Breast epithelium (tissue), 4 donors: ENCODE measurements at places on chromosomes 2 and 18.

DNA sequence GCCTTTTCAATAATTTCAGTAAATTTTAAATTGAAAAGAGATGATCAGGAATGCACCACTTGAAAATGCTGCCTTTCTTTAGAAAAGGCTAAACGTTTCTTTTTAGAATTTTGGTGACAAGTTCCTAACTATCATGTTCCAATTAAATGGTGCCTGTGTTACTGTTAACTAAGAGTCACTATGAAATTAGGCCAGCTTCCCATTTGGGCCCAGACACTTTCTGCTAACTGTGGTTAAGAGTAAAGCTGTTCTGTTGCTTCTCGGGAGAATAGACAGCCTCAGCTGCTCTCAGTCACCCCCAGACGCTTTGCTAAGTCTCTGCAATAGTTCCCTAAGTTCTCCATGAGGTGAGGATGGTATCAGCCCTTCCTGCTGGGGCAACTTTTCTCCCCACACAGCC, 90.2 kb downstream of the NPAS2 start:
- no peak overlapping the region for H3K27ac ChIP-seq
- H3K27me3 ChIP-seq, result no peaks in the 10 kb centered on the region
- no peak for DNase-seq
- H3K4me3 ChIP-seq, result no peak overlapping the region
- no peaks in the 10 kb centered on the region for H3K36me3 ChIP-seq

- H3K27me3 ChIP-seq, result no peaks in the 10 kb centered on the region
- no peak overlapping the region for H3K27ac ChIP-seq
- H3K4me1 ChIP-seq, result no peaks in the 10 kb centered on the region
- DNase-seq, result no peak
Observed at GRCh38 chr2:184452907-184453306, 145.4 kb upstream of the ZNF804A start.

DNA sequence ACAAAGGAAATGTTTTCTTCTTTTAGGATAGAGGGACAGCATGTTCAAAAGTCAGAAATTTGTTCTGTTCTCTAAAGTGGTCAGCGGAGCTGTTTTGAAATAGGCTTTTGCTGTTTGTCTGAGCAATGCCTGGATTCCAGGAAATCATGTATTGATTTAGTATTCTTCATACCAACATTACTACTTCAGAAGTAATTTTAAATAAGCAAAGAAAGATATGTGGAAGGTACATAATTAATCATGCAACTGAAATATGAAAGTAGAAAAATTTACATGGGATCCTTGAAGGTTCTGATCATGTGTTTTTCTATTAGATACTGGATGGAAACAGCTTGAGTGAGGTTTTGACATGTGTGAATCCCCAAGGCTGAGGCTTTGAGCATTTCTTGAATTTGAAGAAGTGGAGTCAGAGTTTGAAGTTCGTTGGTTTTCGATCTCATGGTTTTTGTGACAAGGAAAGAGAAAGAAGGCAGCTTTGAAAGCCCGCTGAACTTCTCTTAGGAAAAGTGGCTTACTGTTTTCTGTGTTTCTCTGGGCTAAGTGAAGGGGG, 220.0 kb downstream of the LDLRAD4 start:
- peaks cover 4% of the 10 kb centered on the region for H3K4me1 ChIP-seq
- DNase-seq, result no peak
- H3K27ac ChIP-seq, result peak overlapping the region; percentile 78
- H3K4me3 ChIP-seq, result no peak overlapping the region

DNA sequence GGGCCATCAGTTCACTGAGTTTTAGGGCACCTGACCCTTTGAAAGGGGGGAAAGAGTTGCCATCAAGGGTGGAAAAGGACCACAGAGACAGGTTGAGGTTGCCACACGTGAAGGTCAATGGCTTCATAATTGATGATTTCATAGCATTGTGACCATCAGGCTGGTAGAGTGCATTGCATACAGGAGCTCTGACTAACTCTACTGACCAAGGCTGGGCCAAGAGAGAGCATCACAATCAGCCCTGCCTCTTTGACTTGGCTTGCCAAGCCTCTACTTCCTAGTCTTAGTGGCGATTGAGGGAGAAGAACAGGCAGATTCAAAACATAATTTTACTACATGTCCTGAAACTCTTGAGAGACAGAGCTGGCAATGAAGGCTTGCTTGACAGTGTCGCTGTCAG, 5.8 kb upstream of the TNP1 start:
- no peak for DNase-seq
- no peaks in the 10 kb centered on the region for H3K4me1 ChIP-seq
- H3K27me3 ChIP-seq, result no peaks in the 10 kb centered on the region
- no peak overlapping the region for H3K4me3 ChIP-seq

DNA sequence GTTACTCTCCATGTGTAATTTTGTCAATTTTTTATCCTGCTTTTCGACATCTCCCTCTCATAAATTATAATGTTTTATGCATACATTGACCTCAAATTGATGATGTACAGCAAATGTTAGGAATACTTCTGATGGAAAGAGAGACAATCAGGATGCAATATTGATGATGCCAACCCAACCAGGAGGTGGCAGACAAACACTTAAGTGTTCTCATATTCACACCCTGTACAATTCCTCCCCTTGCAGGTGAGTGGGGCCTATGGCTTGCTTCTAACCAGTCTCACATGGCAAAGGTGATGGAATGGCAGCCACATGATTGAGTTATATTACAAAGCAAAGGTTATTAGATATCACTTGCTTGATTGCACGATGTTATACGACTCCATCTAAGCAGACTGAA, 594.3 kb upstream of the REG3G start:
- H3K27ac ChIP-seq, result no peak overlapping the region
- no peak for DNase-seq
- H3K4me3 ChIP-seq, result no peak overlapping the region
- H3K27me3 ChIP-seq, result no peaks in the 10 kb centered on the region
- H3K4me1 ChIP-seq, result no peaks in the 10 kb centered on the region

- H3K4me3 ChIP-seq, result no peak overlapping the region
- no peaks in the 10 kb centered on the region for H3K27me3 ChIP-seq
- H3K27ac ChIP-seq, result no peak overlapping the region
- H3K4me1 ChIP-seq, result no peaks in the 10 kb centered on the region
Observed at GRCh38 chr2:149648282-149649030, 60.9 kb upstream of the MMADHC start.

- H3K4me1 ChIP-seq, result no peaks in the 10 kb centered on the region
- H3K4me3 ChIP-seq, result no peak overlapping the region
- H3K36me3 ChIP-seq, result peaks cover 8% of the 10 kb centered on the region
- no peak for DNase-seq
- no peaks in the 10 kb centered on the region for H3K27me3 ChIP-seq
Observed at GRCh38 chr2:169933124-169933711, 106.0 kb downstream of the UBR3 start.

DNA sequence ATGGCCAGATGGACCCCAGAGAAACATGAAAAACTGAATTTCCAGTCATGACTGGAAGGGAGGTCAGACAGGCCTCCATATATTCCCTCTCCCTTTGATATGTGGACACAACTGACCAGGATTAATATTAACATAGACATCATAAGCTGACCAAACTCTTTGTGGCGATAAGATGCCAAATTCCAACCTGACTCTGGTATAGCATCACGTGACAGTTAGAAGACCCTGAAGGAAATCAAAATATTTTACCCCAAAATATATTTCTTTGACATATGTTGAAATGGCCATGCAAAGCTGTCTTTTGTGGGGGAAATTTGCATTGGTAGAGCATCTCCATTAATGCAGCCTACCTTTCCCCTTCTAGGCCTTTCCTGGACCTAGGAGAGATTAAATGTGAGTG, 36.7 kb downstream of the ST6GAL2 start:
- no peak overlapping the region for H3K27ac ChIP-seq
- no peaks in the 10 kb centered on the region for H3K27me3 ChIP-seq
- no peaks in the 10 kb centered on the region for H3K36me3 ChIP-seq
- H3K4me1 ChIP-seq, result no peaks in the 10 kb centered on the region
- no peak overlapping the region for H3K4me3 ChIP-seq
- no peak for DNase-seq

DNA sequence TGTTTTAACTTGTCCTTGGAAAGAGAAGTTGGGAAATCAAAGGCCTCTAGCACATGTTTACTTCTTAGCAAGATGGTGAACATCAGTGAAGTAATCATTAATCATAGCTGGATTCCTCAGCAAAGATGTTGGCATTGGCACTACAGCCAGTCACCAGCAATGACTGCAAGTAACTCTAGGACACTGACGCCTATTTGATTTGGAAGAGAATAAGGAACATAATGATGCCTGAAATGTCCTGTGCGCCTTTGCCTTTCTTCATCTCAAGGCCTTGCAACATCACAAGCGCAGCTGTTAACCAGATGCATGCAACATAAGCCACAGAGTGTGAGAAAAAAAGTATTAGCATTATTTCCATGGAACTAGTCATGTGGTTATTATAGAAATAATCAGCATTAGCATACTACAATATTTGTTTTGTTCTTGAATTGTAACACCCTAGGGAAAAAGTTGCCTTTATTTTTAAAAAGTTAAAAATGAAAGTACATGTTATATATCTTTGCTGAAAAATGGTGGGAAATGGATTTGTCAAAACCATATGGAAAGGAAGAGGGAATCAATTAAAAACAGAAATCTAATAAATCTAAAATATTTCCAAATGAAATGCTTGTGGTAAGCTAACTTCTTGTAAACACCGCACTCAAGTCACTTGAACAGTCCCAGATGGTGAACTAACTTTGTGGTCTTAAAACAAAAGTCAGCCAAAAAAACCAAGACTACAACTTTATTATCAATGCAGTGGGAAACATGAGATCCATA, 55.6 kb downstream of the THADA start:
- no peak overlapping the region for H3K4me3 ChIP-seq
- no peaks in the 10 kb centered on the region for H3K4me1 ChIP-seq
- peak overlapping the region; percentile 72 for H3K27ac ChIP-seq
- no peaks in the 10 kb centered on the region for H3K27me3 ChIP-seq

DNA sequence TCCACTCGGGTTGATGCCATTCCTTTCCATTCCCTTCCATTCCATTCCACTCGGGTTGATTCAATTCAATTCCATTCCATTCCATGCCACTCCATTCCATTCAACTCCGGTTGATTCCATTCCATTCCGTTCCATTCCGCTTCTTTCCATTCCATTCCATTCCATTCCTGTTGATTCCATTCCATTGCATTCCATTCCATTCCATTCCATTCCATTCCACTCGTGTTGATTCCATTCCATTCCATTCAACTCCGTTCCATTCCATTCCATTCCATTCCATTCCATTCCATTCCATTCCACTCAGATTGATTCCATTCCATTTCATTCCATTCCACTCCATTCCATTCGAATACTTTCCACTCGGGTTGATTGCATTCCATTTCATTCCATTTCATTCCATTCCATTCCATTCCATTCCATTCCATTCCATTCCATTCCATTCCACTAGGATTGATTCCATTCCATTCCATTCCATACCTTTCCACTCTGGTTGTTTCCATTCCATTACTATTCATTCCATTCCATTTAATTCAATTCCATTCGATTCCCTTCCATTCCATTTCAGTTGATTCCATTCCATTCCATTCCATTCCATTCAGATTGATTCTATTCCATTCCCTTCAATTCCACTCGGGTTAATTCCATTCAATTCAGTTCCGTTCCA, 1141.8 kb downstream of the RPIA start:
- H3K4me1 ChIP-seq, result no peaks in the 10 kb centered on the region
- DNase-seq, result no peak
- H3K36me3 ChIP-seq, result no peaks in the 10 kb centered on the region
- H3K27me3 ChIP-seq, result no peaks in the 10 kb centered on the region

- H3K4me3 ChIP-seq, result no peak overlapping the region
- no peaks in the 10 kb centered on the region for H3K27me3 ChIP-seq
- no peaks in the 10 kb centered on the region for H3K4me1 ChIP-seq
- H3K27ac ChIP-seq, result no peak overlapping the region
- H3K36me3 ChIP-seq, result no peaks in the 10 kb centered on the region
- no peak for DNase-seq
Observed at GRCh38 chr2:126649101-126649500, 6.9 kb upstream of the GYPC start.

- no peak for DNase-seq
- H3K27ac ChIP-seq, result no peak overlapping the region
- no peaks in the 10 kb centered on the region for H3K27me3 ChIP-seq
- no peaks in the 10 kb centered on the region for H3K4me1 ChIP-seq
- H3K4me3 ChIP-seq, result no peak overlapping the region
Observed at GRCh38 chr2:217746808-217747207, 256.0 kb downstream of the TNS1 start.

- no peak overlapping the region for H3K4me3 ChIP-seq
- no peak for DNase-seq
- no peaks in the 10 kb centered on the region for H3K4me1 ChIP-seq
- H3K27me3 ChIP-seq, result no peaks in the 10 kb centered on the region
- H3K27ac ChIP-seq, result no peak overlapping the region
Observed at GRCh38 chr2:86500325-86501083, 59.3 kb downstream of the KDM3A start.

DNA sequence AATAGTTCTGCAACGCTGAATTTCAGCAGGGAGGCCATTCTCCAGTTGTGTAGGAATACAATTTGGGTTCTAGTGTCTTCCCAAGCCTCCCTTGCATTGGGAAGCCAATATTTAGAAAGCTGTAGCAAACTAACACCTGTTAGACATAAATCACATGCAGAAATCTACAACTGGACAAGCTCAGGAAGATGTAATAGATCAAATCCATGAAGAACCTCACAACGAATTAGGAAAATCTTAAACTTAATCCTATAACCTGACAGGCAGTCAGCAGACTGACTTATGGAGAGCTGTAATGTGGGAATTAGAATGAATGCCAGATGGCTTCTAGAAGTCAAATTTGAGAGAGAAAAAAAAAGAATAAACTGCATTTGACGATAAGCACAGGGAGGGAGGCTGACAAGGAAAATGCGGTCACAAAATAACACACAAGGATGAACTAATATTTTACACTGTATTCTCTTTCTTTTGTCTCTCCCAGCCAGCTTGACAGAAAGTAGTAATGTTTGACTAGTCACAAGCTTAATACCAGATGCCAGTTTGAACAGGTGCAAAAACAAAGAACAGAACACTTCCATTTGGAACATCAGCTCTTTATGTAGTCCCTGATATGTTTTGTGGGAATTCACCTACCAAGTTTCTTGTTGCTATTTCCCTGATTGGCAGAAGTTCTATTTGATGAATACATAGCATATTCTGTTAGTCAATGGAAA, 50.8 kb upstream of the FANCL start:
- H3K27me3 ChIP-seq, result no peaks in the 10 kb centered on the region
- DNase-seq, result no peak
- no peaks in the 10 kb centered on the region for H3K4me1 ChIP-seq
- no peak overlapping the region for H3K27ac ChIP-seq
